T1000 (cell line): ENCODE measurements at places on chromosomes 11 and 22.

DNA sequence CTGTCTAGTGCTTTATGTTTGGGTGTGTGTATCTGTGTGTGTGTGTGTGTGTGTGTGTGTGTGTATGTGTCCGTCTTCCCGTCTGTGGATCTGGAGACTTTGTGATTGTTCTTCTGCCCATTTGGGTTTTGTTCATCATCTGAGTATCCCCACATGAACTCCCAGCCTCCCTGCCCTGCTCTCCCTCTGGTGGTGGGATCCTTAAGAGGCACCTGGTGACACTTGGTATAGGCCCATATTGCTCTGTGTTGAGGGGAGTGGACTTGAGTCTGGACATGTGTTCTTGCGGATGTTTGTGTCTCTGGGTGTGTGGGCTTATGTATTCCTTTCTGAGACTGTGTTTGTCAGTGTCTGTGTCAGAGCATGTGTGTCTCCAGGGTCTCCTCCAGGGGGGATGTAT lies 15.3 kb downstream of the RCOR2 start:
- no peak for DNase-seq

GRCh38 chr11:116692318-116693101 lies 80.3 kb downstream of the BUD13 start:
- DNase-seq = no peak

GRCh38 chr11:4903484-4903883 lies at the start of gene OR51A7:
Gene OR51A7, plus strand, starts transcription at chr11:4903783. Its CDS starts 3,587 bp downstream, at chr11:4907370.
- DNase-seq = no peak

GRCh38 chr22:35422145-35422544 lies 22.2 kb downstream of the MCM5 start:
- no peak for DNase-seq

- no peak for DNase-seq
Observed at GRCh38 chr22:17007257-17007656, 765 bp downstream of the GAB4 start.

GRCh38 chr22:40400159-40400558 lies 29.8 kb downstream of the SGSM3 start:
- DNase-seq = no peak

DNA sequence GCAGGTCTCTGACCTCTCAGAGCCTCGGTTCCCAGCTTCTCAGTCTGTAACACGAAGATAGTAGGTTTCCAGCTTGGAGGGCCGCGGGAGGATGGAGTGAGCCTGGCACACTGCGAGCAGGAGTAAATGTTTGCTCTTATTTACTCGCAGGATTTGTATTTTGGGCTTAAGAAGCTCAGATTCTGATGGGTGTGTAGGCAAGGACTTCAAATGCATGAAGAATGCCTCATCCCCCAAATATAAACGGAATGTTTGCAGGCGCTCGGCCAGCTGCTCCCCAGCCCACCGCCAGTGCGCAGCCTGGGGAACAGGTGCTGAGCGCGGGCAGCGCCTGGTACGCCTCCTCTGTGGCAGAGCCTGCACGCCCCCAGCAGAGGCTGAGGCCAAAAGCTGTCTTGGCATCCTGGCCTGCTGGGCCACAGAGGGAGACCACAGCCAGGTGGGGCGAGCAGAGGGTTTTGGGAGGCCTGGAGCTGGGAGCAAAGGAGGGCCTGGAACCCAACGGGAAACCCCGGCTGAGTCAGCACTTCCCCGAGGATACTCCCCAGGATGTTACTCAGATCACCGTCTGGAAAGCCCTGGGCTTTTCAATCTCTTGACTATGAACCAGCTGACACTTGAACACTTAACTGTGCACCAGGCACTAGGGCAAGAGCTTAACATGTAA lies 9.4 kb downstream of the EHD1 start:
- DNase-seq = peak; percentile 73

- peak; percentile 46 for DNase-seq
Observed at GRCh38 chr11:1782831-1783724, 19.4 kb upstream of the CTSD start.
